Stimulated activated CD4-positive, alpha-beta T cell treated with anti-CD3 and anti-CD28 coated beads, Interleukin-1b, Interleukin-23, amount 100 ng/mL, for 48 hours (primary cell): ENCODE measurements at places on chromosomes 3 and 15.

DNA sequence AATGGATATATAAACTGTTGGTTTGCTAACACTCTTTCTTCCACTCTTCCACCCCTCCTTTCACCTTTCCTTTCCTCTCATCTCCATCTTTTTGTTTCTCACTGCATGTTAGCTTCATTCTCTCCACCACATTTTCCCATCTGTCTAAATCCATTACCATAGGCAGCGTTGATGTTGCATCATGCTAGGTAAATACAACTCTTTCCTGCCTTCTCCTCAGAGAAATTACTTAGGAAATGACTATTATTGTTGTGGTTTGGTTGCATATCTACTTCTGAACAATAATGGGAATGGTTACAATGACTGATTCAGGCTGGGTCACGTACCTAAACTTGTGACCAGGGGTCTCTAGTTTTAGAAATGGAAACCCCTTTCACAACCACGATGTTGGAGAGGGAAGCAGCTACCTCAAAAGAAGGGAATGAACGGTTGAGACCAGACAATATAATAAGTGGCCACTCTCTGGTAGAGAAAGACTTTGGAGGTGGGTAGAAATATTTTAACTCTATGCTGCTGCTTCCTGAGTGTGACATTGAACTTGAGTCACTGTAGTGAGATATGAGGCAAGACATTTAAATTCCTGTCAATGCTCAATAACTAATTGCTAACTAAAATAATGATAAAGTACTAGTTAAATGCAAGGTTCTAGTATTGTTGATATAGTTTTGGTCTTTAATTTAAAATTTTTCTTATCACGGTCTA is 314.1 kb upstream of the TGFBR2 start:
- no peak for DNase-seq

- no peak for DNase-seq
These were observed 434.7 kb upstream of the PDZRN3 start for GRCh38 chr3:74059301-74059922.

DNA sequence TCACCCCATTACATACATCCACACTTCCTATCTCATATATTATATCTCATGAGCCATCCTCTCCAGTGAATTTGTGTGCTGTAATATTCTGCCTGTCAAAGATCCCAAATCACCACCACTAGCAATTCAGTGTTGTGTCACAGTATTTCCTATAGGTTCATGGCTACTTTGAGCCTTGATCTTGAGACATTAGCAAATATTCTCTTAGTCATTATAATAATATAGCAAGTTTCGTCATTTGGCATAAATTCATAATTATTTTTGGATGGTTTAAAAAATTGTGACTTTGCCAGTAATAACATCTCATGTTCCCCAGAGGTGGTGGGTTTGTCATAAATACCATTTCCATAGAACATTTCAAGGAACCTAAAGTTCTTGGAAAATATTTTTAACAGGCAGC is 47.7 kb downstream of the CMSS1 start:
- no peak for DNase-seq

DNA sequence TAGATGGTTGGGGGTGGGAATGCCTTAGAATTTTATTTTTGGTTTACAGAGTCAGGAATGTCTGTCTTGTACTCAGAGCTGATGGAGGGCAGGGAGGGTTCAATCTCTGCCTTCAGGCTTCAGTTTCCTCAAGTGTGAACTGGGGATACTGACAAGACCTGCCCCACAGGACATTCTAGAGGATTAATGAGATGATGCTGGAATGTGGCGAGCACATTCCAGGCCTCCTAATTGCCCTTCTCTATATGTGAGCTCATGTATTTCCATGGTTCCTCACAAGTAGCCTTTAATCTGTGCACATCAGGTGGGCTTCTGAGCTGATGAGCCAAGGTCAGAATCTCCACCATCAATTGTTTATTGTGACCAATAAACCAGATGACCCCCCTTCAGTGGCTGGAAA is 90.4 kb downstream of the CACNA2D3 start:
- DNase-seq, result no peak

- DNase-seq, result no peak
These were observed 654.9 kb upstream of the TBL1XR1 start for GRCh38 chr3:177852001-177852807.

- DNase-seq, result no peak
These were observed 137.4 kb downstream of the SERPINI1 start for GRCh38 chr3:167872941-167873340.

DNA sequence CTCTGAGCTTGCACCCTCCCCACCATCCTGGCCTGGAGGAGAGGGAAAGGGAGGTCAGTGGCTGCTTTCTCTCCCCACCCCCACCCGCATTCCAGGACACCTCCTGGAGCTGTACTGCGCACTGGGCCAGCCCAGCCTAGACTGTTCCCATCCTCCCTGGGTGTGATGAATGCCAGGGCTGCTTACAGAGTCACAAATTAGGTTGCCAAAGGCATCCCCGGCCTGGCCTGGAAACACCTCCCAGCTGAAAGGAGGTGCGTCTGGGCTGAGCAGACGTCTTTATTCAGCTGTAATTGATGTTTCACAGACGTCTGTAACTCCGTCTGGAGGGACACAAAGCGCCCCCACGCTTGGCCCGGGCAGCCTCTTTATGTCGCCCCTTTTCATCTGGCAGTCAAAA is 47.6 kb downstream of the RHCG start:
- no peak for DNase-seq

DNA sequence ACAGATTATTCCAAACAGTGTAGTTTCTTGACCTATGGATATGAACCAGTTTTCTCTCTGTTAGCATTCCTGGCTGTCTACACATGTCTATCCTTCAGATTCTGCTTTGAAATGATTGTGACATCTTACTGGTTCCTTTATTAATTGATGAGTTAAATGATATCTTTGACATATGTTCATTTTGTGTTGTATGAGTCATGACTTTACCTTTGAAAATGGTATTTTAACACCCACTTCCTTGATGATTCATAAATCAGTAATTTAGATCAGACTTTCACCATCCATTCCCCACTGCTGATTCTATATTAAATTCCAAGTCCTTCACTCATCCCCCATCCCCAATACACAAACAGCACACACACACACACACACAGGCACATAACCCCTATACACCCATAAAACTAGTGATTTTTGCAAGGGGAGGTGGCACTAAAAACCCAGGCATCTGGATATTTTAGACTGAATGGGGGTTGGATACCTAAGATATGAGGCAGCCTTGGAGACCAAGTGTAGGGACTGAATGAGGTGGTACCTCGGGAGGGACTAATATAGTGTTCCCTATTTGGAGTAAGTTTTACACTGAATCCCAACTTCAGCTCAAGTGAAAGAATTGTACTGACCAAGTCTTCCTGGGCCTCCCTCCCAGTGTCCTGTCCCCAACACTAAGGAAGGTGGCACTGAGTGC is 9.7 kb downstream of the CCK start:
- DNase-seq, result no peak

- DNase-seq, result no peak
These were observed 31.3 kb downstream of the TIMP4 start for GRCh38 chr3:12127391-12127790.
